ENCODE measurements at places on chromosomes 2 and 18.
A peak's percentile ranks its signal among the peaks of the same experiment; 100 is the strongest.

DNA sequence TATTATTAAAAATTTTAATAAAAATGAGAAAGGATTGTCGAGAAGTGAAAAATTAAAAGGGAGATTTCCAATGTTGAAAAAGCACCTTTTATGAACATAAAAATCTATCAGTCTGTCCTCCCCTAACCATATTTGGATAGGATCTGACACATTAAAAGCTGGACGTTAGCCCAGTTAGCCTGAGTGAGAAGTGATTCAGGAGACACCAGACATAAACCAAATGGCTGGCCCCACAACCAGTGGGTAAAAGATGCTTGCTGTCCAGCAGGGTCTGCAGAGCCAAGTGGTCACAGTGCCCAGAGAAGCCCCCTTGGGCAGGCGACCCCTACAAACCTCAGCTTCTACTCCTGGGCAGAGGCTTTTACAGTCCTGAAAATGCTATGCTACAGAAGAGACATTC, 253.8 kb upstream of the LYPD1 start:
- DNase-seq: peak; percentile 56

- no peak for DNase-seq
Observed at GRCh38 chr2:88538362-88538917, 85.9 kb upstream of the FOXI3 start.

GRCh38 chr2:16348821-16349515, 316.7 kb downstream of the CYRIA start:
- no peak for DNase-seq

DNA sequence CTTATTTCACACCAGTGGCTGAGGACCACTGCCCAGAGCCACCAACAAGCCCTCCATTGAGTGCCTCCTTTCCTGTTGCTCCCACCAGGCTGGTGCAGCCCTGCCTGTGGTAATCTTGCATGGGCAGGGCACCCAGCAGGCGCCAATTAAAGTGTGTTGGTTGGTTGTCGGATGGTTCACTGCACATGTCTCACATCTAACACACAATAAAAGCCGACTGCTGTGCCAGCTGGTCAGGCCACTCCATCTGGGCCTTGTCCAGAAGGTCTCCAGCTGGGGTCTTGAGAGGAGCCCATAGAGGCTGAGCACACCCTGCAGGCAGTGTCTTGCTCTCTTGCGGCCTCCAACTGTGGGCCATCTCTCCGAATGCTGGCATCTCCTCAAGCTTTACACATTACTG, 494.8 kb upstream of the KLHL29 start:
- no peak for DNase-seq

GRCh38 chr2:190582019-190582418, 47.5 kb upstream of the NEMP2 start:
- DNase-seq: no peak

- DNase-seq: no peak
Observed at GRCh38 chr2:229071292-229071976, 199.7 kb downstream of the PID1 start.

- DNase-seq: peak; percentile 79
Observed at GRCh38 chr2:163210430-163210918, 371.9 kb upstream of the KCNH7 start.

- peak; percentile 76 for DNase-seq
Observed at GRCh38 chr2:68463287-68463877, 3.7 kb downstream of the FBXO48 start.
